ENCODE measurements at places on chromosomes 6 and 20.

- DNase-seq = no peak
These were observed 24.9 kb downstream of the COL21A1 start for GRCh38 chr6:56222499-56222898.

- DNase-seq = no peak
These were observed 46.0 kb downstream of the NUDT3 start for GRCh38 chr6:34346175-34347119.

DNA sequence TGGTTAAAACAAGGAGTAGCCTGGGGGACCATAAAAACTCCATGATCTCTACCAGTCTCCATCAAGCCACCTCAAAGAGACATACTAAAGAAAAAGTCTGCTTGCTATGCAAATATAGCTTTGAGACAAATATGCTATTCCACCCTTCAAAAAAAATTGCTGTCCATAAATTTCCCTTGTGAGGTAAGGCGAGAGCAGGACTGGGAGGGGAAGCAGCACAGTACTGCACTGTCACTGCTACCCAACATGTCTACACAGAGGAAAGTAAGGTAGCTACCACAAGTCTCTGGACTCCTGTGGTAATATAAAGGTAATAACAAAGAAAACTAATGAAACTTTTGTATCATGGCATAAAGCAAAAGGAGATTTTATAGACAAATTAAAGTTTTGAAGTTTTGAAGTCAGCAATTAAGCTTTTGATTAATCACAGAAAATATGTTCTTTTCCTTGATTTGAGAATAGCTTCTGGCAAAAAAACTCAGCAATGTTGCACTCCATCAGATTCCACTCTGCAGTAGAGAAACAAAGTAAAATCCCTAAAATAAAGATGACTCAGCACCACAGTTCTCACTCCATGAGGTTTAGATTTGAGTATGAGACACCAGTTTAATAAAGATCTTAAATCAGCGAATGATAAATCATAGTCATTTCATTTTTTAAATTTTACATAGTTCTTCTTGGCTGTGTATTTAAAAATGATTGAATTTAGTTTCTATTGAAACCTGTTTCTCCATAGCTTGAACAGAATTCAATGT is 602.4 kb downstream of the COL12A1 start:
- no peak for DNase-seq

- peak; percentile 98 for DNase-seq
These were observed 25.2 kb downstream of the DLL1 start for GRCh38 chr6:170265655-170266054.

DNA sequence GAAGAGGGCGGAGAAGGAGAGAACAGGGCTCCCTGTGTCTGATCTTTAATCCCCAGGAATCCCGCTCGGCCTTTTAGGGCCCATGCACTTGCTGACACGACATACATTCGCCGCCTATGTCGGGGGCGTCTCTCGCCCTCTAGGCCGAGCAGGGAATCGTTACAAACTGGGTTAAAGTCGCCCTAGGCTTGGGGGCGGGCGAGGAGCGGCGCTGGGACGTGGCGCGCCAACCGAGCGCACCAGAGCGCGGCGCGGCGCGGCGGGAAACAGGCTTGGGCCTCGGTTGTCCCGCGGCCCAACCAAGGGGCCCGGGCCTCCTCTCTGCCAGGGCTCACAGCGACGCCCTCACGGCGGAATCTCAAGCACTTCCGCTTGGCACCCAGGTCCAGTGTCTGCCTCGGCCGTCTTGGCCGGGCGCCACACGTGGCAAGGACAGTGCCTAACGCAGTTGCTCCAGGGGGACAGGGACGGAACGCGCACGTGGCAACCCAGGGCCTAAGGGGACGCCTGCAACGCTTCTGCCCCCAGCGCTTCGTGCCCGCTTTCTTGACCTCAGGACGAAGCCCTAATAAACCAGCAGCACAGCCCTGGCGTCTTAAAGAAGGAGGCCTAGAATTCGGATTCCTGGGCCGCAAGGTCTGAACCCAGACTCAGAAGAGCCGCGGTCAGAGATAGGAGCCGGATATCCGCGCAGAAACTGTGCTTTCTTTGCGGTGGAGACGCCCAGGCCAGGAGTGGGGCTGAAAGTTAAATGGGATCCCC is 71.5 kb downstream of the NCR2 start:
- DNase-seq = no peak

DNA sequence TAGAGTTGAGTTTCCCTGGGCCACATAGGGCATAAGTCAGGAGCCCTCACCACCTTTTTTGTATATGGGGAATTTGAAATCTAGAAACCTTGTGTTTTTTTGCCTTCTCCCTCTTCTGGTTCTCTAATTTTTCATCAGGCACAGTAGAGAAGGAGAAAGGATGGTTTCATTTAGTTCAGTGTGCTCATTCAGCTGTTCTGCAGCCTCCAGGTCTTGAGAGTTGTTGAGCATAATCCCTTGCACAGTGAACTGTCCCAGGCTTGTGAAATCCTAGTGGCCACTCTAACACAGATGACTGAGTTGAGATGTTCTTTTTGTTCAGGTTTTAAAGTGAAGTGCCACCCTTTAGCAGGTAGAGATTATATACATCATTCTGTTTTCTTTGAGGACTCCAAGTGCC is 183.5 kb downstream of the CDKAL1 start:
- no peak for DNase-seq

- DNase-seq = no peak
These were observed 61.3 kb upstream of the HEY2 start for GRCh38 chr6:125688138-125688537.

GRCh38 chr6:120966321-120966720 is 368.0 kb downstream of the TBC1D32 start:
- no peak for DNase-seq

- DNase-seq = no peak
These were observed 41.7 kb downstream of the ZMYND8 start for GRCh38 chr20:47314647-47315338.

DNA sequence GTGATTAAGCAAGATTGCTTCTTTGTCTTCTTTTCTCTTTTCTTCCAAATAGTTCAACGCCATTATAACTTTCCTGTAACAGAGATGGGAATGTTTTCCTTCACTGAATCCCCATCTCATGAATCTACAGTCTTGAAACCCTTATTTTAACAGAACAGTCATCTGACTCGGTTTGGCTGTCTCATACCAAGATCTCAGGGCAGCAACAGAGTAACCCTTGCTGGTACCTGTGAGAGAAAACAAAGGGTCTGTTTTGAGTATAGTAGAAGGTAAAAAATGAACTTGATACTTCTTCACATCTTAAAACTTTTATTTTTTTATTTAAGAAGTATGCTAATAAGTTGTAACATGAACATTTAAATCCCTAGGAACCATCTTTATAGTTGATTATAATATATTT is 19.6 kb upstream of the DSE start:
- no peak for DNase-seq

DNA sequence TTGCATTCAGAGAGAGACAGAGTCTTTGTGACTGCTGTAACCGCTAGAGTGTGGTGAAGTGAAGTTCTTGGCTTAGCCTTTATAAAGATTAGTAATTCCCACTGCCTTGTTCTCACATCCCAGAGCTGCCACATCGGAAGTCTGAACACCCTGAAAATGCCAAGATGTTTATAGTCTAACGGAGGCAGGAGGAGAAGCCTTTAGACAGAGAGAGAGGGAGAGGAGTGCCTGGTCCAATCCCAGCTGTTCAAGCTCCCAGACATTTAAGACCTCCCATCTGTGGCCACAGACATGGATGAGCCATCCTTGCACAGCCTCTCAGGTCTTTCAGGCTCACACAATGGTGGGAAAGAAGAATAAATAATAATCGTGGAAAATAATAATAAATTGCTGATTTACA is 1422.8 kb upstream of the EYS start:
- no peak for DNase-seq

DNA sequence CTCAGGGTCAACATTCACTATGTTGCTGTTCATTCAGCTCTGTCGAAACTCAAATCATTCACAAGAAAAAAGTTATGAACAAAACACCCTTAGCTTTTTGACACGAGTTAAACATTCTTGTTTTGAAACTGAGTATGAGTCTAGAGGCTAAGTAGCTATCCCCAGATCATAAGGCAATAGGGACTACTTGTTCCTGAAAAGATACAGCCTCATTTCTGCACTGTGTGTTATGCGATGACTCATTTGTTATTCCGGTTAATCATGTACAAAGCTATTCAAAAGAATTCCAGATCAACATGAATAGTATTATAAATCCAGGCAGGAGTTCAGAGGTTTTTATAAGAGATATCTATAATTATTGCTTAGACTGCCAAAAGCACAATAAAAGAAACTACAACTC is 908.0 kb downstream of the QKI start:
- no peak for DNase-seq

DNA sequence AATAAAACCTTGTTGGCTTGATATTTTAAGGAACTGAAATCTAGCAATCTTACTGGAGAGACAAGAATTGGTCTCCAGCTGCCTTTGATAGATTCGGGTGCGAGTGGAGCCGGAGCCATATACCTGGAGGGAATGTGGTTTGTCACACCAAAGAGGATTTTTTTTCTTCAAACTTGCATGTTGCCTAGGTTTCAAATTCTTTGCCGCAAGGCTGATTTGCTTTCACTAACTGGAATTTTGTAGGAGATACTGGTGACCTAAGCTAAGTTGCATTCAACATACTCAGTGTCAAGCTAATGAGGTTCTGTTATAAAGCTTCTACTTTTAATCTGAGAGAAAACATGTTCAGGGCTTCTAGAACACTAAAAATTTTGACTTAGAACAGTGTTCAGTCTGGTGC is 39.7 kb upstream of the ASIP start:
- no peak for DNase-seq

GRCh38 chr6:169763881-169764280 is 12.5 kb downstream of the ERMARD start:
- no peak for DNase-seq

- DNase-seq = no peak
These were observed 44.3 kb downstream of the TOP1 start for GRCh38 chr20:41072915-41073314.

- DNase-seq = no peak
These were observed 11.8 kb downstream of the NOL4L start for GRCh38 chr20:32573167-32573851.

- no peak for DNase-seq
These were observed 120.9 kb upstream of the IFNGR1 start for GRCh38 chr6:137339929-137340559.

DNA sequence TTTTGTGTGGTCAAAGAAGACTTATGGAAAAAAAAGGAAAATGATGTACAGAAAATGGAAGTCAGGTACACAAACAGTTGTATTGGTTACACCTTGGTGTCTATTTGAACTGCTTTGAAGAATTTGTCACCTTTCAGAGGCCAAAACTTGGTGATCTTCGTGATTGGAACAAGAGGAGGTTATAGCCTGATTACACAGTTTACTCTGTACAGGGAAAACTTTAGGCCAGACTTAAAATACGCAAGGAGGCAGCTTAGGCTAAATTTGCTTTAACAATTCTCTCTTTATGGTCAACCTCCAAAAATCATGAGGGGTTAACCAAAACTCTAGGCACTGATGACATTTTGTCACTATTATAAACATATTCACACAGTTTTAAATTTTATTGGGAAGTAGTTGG is 353.7 kb downstream of the PRKN start:
- no peak for DNase-seq
